ENCODE measurements at places on chromosomes 4 and X. TPM values are rescaled to one million over a fixed set of nuclear protein-coding genes. Genes with fewer than 3 reads are reported as not detected.

- DNase-seq = no peak
These were observed 42.8 kb downstream of the MAGEB17 start for GRCh38 chrX:16210061-16210460.

DNA sequence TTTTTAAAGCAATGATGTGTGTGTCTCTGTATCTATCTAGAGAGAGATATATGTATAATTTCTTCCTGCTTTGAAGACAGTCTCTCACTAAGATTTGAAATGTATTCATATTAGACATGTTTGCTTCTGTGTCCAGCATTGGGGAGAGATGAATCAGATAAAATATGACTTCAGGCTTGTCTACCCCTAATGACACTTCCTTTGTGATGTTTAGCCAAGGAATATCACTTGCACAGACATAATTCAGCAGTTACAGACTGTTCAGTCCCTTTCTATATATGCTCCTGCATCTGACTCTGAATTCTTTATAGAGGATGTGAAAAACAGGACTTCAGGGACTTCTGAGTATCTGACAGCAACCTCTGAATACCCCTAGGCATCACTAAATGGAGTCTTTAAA, 158.4 kb downstream of the DCLK2 start:
- DNase-seq = no peak

DNA sequence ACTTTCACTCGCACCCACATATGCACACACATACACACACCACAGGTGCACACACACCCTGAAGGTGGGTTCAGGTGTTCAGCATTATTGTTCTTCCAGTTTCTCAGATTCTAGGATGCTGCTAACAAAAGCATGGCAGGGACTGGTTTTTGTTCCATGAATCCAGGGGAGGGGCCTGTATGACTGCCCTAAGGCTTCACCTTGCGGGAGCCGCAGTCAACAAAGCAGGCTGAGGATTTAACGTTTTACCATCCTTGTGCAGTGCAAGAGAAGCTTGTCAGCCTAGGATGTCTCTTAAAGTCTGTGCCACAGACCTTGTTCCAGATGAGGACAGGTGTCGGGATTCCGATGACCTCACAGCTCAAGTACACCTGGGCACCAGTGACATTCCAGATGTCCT, 61.8 kb downstream of the POLR2B start:
- DNase-seq = no peak

DNA sequence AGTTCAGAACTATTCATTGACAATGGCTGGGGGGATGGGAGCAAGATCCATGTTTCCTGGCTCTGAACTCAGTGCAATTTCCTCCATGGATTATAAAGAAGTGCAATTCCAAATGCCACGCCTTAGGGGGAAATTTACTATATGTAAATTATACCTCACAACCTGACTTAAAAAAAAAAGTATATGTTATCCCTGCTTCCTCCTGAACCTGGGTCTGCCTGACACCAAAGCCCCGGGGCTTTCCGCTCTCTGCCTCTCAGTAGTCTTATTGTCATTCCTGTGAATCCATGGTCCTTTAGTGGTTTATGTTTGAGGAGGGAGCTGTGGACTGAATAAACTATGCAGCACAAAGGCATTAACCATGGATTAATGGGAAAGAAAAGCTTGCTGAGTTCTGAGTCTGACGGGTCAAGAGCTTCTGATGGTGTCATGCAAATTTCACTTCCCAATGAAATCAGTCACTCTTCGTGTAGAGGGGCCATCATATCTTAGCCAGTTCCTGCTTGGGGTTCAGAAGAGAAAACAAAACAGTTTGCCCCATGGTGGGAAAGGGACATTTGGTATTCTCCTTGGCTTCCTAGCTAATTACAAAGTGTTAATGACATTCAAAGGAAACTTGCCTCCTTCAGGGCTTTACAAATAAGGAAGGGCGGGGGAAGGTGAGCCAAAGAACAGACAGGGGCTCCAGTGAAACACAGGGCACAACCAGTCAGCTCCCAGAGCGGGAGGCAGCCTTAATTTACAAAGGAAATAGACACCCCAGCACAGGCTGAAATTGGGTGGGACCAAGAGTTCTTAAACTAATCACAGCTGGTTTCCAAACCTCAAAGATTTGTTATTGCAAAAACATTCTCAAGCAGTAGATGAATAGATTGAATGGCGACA, 14.3 kb downstream of the FAM9C start:
- no peak for DNase-seq

DNA sequence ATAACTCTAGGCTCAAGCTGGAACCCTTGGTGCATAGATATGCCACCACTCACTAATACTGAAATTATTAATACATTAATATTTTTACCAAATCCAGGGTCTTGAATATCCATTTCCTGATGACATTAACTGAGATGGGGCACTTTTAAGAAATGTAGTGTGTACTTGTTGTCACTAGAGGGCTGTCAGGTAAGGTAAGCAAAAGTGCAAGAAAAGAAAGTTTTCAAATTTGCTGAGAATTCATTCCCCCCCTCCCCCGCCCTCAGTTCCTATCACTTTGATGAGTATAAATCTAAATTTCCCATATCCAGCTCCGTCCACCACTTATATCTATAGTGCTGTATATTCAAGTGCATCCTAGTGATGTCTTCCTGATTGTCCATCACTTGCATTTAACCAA, 20.5 kb upstream of the WDR44 start:
- no peak for DNase-seq

DNA sequence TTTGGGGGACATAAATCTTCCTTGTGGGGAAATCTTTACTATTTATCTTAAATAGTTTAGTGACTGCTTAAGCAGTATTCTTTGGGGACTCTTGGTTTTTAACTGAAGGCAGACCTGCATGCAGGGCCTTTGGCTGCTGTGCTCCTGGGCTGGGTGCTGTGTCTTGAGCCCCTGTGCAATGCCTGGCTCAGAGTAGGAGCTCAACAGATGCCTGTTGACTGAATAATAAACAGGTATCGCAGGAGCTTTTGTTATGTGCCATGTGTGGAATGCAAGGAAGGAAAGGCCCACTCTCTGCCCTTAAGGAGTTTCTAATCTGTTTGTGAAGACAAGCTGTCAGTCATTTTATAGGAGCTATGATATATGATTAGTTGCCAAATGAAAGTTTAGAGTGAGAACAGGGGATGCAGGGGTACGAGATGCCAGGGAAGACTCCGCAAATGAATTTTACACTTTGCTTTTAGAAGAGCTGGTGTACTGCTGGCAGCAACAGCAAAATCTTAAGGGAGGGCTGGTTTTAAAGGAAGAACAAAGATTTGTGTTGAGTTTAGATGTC, 6.7 kb downstream of the GAB1 start:
- no peak for DNase-seq

- no peak for DNase-seq
These were observed 172.1 kb downstream of the OPHN1 start for GRCh38 chrX:68261060-68261672.

GRCh38 chr4:1715002-1715758, 3.1 kb upstream of the SLBP start:
- DNase-seq = no peak

- DNase-seq = no peak
These were observed 350.1 kb downstream of the C4orf33 start for GRCh38 chr4:129446074-129446473.

DNA sequence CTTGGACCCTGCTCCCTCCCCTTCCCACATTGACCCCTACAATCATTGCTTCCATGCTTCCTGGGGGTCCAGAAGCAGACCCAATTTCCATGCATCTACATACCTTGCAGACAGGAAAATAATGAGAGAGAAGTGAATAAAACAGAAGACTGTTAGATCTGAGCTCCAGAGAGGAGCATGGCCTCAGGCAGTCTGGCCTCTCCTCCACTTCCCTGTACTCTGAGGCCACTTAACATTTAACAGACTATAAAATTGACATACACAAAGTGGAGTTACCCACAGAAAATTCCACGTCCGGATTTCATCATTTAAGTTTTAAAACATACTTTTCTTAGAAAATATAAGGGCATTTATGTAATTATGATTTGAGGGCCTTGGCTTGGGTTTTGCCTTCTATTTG, 2.1 kb upstream of the PRSS12 start:
- DNase-seq = no peak

- DNase-seq = no peak
These were observed 33.6 kb upstream of the PDGFC start for GRCh38 chr4:157005193-157005592.

- no peak for DNase-seq
These were observed 735.8 kb downstream of the RPA4 start for GRCh38 chrX:97619499-97619898.

GRCh38 chr4:79439489-79439888, 31.5 kb upstream of the GK2 start:
- no peak for DNase-seq

DNA sequence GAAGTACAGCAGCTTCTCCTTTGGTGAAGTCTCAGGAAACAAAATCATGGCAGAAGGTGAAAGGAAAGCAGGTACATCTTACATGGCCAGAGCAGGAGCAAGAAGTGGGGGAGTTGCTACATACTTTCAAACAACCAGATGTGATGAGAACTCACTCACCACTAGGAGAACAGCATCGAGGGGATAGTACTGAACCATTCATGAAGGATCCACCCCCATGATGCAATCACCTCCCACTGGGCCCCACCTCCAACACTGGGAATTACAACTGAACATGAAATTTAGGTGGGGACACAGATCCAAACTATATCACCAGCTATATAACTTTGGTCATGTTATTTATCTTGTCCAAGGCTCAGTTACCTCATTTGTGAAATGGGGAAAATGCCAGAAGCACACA, 159.4 kb downstream of the OPHN1 start:
- no peak for DNase-seq

DNA sequence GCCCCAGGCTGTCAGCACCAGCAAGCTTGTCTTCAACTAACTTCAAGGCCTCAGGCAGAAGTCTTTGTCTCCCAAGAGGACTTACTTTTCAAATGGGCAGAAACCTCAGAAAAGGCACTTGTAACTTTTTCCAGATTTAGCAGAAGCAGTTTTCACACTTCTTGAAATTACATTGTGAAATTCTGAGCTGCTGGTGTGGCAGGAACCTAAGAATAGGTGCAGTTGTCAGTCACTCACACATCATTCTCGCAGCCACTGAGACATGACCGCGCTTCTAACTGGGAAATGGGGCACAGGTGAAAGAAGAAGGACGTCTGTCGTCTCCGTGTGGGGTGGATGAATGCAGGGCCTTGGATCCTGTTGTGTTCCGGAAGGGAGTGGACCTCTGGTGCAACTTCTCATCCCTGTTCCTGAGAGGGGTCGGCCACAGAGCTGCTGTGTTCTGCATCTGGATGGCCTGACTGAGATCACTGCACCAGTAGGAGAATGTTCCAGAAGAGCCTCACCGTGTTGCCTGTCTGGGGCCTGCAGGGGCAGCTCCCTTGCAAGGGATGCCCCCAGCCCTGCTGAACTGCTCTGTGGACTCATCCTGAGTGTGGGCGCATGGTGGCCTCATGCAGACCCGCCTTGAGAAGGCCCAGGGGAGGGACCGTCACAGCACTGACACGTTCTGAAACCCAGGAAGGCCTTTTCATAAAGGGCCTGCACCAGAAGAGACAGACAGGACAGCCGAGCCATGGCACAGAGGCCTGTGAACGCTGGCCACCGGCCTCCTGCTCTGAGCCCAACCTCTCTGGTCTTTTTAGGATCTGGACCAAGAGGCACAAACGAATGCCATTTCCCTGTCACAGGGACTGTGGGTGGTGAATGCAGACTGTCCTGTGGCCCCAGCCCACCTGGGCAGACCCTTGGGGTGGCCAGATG, 18.7 kb downstream of the NAT8L start:
- no peak for DNase-seq

GRCh38 chrX:7062903-7063302, 84.6 kb upstream of the STS start:
- no peak for DNase-seq

DNA sequence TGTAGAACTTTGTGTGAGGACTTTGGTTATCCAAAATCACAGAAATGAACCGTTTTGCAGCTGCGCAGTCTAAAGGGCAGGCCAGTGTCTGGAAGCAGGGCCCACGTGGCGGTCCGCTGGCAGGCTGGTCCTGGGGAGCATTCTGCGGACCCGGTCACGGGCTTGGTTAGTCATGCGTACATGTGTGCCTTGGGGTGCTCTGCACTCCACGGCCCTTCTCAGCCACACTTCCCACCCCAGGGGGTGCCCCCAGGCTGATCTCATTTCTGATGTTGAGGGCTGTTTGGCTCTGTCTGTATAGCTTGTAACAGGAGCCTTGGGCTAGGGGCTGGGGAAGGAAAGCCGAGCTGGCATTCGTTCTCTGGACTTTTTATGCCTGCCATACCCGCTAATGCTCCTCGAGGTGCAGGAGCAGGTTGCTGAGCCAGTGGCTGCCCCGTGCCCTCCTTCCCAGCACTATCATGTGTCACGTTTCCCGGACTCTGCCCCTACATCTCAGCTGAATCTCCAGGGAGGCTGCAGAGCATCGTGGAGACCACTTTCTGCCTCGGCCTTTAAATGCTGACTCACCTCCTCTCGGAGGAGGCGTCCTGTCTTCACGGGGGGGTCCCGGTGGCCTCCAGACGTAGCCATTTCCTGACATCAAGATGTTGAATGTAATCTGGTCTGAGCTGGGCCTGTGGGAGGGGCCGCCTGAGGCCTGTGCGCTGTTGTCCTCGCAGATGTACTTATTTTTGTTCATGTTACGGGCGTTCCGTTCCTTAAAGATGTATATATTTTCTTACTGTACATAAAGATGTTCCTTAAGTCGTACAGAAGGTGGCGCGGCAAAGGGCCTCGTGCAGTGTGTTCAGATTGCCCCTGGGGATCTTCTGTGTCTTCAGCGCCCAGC, 11.4 kb upstream of the TADA2B start:
- DNase-seq = no peak

GRCh38 chr4:94307231-94307871, 35.3 kb downstream of the HPGDS start:
- no peak for DNase-seq

- DNase-seq = no peak
These were observed 368.4 kb downstream of the PRDM5 start for GRCh38 chr4:120554086-120554485.

GRCh38 chr4:152684587-152684986, 4.8 kb upstream of the TMEM154 start:
- DNase-seq = no peak

DNA sequence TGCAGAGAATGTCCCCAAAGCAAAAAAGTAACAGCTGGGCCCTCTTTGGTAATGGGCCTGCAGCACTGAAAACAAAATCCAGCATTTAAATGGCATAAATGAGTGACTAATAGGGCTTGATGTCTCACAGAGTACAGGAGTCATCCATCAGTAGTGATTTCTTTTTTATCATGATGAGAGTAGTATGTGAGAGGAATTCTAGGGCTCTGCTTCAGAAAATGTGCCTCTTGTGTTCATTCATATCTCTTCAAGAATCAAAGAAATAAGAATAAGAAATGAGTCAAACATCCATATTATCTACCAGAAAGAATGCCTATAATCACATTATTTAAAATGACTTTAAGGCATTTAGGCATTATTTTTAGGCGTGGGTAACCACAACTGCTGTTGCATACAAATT, 792.9 kb upstream of the HTR2C start:
- DNase-seq = no peak

HSFX4 gene
- not detected for total RNA-seq

DAPP1 gene
- 1.6 TPM for total RNA-seq

CACNA1F gene
- 0.60 TPM for total RNA-seq

KLKB1 gene
- 0.84 TPM for total RNA-seq

SMARCA1 gene
- 35.4 TPM for total RNA-seq

UGT8 gene
- not detected for total RNA-seq

CENPI gene
- total RNA-seq = 2.4 TPM

SMIM31 gene
- total RNA-seq = not detected

WWC2 gene
- 48.3 TPM for total RNA-seq

CLIC2 gene
- 61.8 TPM for total RNA-seq

FAM13A gene
- total RNA-seq = 84.2 TPM

All from omental fat pad (tissue), 4 donors.